Right cardiac atrium (tissue), 5 donors: ENCODE measurements at places on chromosomes 3 and 15. TPM values are rescaled to one million over a fixed set of nuclear protein-coding genes. Genes with fewer than 3 reads are reported as not detected.

GUCA1C gene
- total RNA-seq = not detected

SI gene
- total RNA-seq = not detected

MEF2A gene
- 177 TPM for total RNA-seq

PLXNA1 gene
- 17.8 TPM for total RNA-seq

AP3B2 gene
- 0.20 TPM for total RNA-seq

SAMD7 gene
- total RNA-seq = not detected

CCNL1 gene
- total RNA-seq = 60.6 TPM

GNAT1 gene
- total RNA-seq = not detected

ITIH3 gene
- 0.21 TPM for total RNA-seq

ECE2 gene
- 4.8 TPM for total RNA-seq

HRG gene
- not detected for total RNA-seq

PRR20G gene
- total RNA-seq = not detected

ANKRD63 gene
- total RNA-seq = 0.42 TPM

PDE12 gene
- 11.4 TPM for total RNA-seq

UNC13C gene
- total RNA-seq = 0.25 TPM

SYNPR gene
- 8.2 TPM for total RNA-seq

TRPC1 gene
- total RNA-seq = 18.6 TPM

TM4SF18 gene
- total RNA-seq = 5.9 TPM

SPSB4 gene
- total RNA-seq = 1.1 TPM

KCNAB1 gene
- total RNA-seq = 2.0 TPM

ESYT3 gene
- 1.9 TPM for total RNA-seq

OXTR gene
- 0.26 TPM for total RNA-seq

PARP15 gene
- 0.82 TPM for total RNA-seq

UBAP1L gene
- 2.5 TPM for total RNA-seq
